ENCODE measurements at places on chromosomes 5 and 9. TPM values are rescaled to one million over a fixed set of nuclear protein-coding genes. Genes with fewer than 3 reads are reported as not detected.

Gene DNM1
- 78.4 TPM for polyA plus RNA-seq

Gene GGTA1
- polyA plus RNA-seq = 6.7 TPM

Gene TEX48
- polyA plus RNA-seq = not detected

Gene LAMC3
- polyA plus RNA-seq = 18.1 TPM

Gene FOXD4L5
- 0.29 TPM for polyA plus RNA-seq

Gene HRH2
- 3.3 TPM for polyA plus RNA-seq

Gene PCDHGA2
- polyA plus RNA-seq = 6.0 TPM

Gene CDH9
- 13.5 TPM for polyA plus RNA-seq

Gene ALDH7A1
- 186 TPM for polyA plus RNA-seq

Gene HAVCR2
- 12.1 TPM for polyA plus RNA-seq

Gene PCDHGB1
- polyA plus RNA-seq = 1.9 TPM

Gene TRIO
- 102 TPM for polyA plus RNA-seq

Gene PALM2AKAP2
- polyA plus RNA-seq = 9.9 TPM

Gene SCAI
- polyA plus RNA-seq = 10.7 TPM

Gene ATP10B
- 0.50 TPM for polyA plus RNA-seq

Gene GPR151
- not detected for polyA plus RNA-seq

Gene ALAD
- 40.1 TPM for polyA plus RNA-seq

Gene OR1L4
- not detected for polyA plus RNA-seq

Gene MFAP3
- 51.3 TPM for polyA plus RNA-seq

Gene SLC26A2
- 21.0 TPM for polyA plus RNA-seq

Gene AQP7
- 14.8 TPM for polyA plus RNA-seq

Gene CLIC3
- 0.36 TPM for polyA plus RNA-seq

Gene ZNF608
- polyA plus RNA-seq = 58.7 TPM

Gene IRX2
- 23.2 TPM for polyA plus RNA-seq

Gene PCDHAC2
- polyA plus RNA-seq = 0.61 TPM

Gene FOXD4L6
- polyA plus RNA-seq = not detected

Data from right renal cortex interstitium (tissue), 3 donors.